ENCODE measurements at places on chromosomes 2 and 18.

GRCh38 chr2:237043866-237044265, 41.8 kb upstream of the COPS8 start:
- DNase-seq = no peak
- H3K4me3 ChIP-seq = no peak overlapping the region

DNA sequence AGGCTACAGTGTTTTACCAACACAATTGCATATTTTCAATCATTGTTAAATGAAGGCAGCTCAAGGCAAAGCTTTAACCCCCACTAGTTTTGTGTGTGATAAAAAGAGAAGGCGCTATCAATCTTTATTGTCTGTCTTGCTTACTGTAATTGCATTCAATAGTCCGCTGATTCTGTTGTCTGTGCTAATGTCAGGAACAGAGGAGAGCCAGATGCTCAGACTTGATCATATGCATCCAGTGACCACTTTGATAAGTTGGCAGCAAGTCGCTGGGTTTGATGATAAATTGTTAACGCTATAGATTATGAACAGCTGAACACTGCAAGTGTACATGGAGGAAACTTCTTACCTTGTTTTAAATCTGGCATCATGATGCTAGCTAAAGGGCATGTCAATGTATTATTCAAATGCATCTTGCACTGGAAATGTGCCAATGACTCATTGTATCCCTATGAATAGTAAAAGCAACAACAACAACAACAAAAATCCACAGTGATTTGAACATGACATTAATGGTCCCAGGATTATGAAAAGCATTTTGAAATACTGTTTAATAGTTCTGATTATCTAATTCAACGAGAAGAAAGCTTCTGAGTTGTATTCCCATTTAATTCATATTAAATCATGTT, 423.5 kb upstream of the FANCL start:
- no peak overlapping the region for H3K4me3 ChIP-seq
- H3K36me3 ChIP-seq = no peaks in the 10 kb centered on the region
- H3K4me1 ChIP-seq = no peaks in the 10 kb centered on the region
- H3K27ac ChIP-seq = no peak overlapping the region

DNA sequence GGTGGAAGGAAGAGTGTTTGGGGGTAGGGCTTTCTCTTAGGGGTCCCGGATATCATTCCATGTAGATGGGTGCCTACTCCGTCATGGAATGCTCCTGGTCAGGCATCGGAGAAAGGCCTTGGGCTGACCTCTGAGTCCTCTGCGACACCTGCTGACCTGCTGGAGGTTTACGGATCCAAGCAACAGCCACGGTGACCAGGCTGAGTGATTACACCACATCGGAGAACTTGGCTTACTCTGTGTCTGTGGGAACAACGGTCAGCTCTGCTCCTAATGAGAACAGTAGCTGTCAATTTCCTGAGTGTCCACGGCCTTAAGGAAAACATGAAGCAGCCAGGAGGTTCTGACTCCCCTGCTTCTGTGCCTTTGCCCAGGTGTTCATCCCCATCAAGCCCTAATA, 73.2 kb downstream of the TNP1 start:
- H3K4me1 ChIP-seq = peaks cover 5% of the 10 kb centered on the region
- no peaks in the 10 kb centered on the region for H3K27me3 ChIP-seq
- H3K27ac ChIP-seq = no peak overlapping the region

DNA sequence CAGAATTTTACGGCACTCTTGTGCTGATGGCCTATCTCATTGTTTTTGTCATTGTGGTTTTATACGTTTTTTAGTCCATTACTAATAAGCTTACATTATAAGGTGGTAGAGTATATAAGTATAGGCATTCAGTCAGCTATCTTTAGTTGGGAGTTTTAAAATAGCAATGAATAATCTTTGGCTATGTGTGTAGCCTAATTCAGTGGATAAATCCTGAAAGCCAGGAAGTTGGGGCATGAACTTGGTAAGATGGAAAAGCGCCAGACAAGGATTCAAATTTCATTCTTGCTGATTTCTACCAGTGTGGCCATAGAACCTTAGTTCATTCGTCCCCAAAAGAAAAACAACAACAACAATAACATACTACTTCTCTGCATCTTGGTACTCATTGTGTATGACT, 31.2 kb downstream of the EPC2 start:
- peaks cover 22% of the 10 kb centered on the region for H3K4me1 ChIP-seq
- H3K27ac ChIP-seq = no peak overlapping the region
- no peak overlapping the region for H3K4me3 ChIP-seq
- no peak for DNase-seq
